ENCODE measurements at places on chromosomes 5 and 9.

GRCh38 chr5:123227216-123227615 lies 138.2 kb downstream of the PRDM6 start:
- no peak for DNase-seq

GRCh38 chr9:16387382-16387781 lies 483.1 kb downstream of the BNC2 start:
- no peak for DNase-seq

DNA sequence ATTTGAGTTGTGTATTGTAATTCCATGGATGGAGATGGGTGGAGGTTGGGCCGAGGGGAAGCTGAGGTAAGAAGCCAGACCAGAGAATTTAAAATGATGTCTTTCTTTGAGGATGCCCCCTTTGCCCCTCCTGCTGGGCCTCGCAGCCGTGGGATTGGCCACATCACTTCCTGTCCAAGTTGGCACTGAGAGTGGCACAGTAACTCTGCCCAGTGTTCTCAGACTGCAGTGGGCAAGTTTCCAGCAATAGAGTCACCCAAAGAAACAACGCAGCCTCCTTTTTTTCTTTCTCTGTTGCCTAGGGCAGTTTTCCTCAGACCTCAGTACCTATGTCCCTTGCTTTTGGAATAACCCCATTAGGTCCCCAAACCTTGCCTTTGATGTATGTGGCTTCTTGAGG lies 306.6 kb upstream of the DMRT1 start:
- no peak for DNase-seq

DNA sequence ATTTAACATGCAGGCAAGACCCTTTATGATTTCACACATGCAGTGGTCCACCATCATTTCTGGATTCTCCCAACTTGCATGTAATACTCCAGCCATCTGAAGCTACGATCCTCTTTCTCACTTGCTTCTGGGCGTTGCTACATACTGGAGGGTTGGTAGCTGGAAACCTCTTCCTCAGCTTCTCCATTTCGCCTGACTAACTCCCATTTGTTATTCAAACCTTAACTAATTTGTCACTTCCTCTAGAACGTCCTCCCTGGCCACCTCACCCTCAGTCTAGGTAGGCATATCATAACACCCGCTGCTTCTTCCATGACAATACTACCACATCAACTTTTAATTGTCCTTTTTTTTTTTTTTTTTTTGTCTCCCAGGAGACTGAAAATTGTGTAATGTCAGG lies 72.6 kb upstream of the EQTN start:
- no peak for DNase-seq

GRCh38 chr5:89450149-89450538 lies 567.2 kb upstream of the MEF2C start:
- no peak for DNase-seq

DNA sequence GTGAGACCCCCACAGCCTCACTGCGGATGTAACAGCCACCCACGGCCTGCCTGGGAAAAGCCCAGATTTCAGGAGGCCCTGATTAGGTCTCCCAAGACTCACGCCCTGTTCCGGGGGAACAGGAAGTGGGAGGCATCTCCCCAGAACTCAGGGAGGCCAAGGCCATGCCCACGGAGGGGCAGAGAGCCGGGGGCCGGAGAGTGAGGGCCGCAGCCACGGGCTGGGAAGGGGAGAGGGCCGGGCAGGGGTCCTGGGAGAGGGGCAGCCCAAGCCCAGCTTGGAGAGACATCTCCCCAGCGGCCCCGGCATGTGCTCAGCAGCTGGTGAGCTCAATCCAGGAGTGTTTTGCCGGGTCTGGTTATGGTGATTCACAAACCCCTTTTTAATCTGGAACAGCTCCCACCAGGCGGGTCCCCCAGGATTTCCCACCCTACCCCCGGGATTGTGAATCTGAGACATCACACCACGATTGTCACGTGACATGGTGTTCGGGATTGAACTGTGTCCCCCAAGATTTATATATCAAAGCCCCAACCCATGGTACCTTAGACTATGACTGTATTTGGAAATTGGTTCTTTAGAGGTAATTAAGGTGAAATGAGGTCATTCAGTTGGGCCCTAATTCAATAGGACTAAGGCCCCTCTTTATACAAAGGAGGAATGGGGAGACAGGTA lies 26.6 kb downstream of the KCNT1 start:
- no peak for DNase-seq

GRCh38 chr5:107805166-107805565 lies 134.4 kb upstream of the EFNA5 start:
- no peak for DNase-seq

- no peak for DNase-seq
These were observed 249.6 kb downstream of the PDZD2 start for GRCh38 chr5:31888564-31888963.

Measured in GM19239 (cell line).